Stimulated activated CD8-positive, alpha-beta memory T cell treated with anti-CD3 and anti-CD28 coated beads, Interleukin-7, amount 100 ng/mL, for 1 hour (primary cell): ENCODE measurements at places on chromosomes 2 and 18.

DNA sequence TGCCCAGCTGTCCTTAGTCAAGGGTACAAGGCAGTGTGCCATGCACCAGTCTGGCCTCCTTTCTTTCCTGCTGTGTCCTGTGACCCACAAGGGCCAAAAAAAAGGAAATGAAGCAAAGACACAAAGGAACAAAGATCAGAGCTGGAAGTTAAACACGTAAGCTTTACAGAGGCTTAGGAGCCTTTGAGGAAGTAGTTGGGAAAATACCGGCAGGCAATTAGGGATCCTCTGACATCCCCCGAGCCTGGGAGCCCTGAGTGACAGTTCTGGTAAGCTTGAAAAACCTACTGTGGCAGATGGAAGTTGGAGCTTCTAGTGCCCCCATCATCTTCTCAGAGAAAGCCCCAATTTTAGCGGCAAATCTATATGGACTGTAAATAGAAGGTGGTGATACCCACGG lies 78.5 kb downstream of the SPRED2 start:
- no peak for DNase-seq

DNA sequence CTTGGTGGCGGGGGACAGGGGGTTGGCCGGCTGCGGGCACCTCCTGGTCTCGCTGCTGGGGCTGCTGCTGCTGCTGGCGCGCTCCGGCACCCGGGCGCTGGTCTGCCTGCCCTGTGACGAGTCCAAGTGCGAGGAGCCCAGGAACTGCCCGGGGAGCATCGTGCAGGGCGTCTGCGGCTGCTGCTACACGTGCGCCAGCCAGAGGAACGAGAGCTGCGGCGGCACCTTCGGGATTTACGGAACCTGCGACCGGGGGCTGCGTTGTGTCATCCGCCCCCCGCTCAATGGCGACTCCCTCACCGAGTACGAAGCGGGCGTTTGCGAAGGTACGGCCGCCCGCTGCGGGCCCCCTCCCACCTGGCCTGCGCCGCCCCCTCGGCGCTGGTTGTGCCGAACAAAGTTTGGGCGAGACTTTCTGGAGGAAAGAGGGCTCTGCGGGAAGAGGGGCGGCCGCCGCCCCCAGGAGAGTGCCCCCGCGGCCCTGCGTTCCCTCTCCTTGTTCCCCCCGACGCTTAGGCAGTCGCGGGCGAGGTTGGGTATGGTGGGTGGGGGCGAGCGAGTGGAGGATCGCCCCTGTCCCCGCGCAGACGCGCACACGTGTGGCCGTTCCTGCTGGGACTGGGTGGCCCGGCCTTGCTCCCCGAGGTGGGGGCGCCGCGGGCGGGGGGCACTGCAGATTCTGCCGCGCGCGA lies 866 bp downstream of the CRIM1 start:
- DNase-seq = no peak

DNA sequence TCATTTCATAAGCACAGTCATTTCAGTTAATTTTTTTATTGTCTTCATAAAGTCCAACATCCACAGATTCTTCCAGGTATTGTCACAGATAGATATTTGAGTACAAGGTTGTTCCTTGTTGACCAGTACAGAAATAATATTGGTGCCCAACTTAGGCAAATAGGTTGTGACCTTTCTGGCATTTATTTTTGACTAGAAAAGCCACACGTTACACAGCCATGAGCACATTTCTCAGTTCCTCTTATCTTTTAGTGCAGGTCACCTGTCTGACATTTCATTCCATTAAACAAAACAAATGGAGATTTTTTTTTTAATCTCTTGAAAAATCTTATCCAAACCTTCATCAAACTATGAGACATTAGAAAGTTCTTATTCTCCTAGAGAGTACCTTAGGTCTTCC lies 428.8 kb downstream of the ZNF521 start:
- DNase-seq = no peak

GRCh38 chr2:210919128-210919527 lies 362.7 kb downstream of the CPS1 start:
- no peak for DNase-seq

DNA sequence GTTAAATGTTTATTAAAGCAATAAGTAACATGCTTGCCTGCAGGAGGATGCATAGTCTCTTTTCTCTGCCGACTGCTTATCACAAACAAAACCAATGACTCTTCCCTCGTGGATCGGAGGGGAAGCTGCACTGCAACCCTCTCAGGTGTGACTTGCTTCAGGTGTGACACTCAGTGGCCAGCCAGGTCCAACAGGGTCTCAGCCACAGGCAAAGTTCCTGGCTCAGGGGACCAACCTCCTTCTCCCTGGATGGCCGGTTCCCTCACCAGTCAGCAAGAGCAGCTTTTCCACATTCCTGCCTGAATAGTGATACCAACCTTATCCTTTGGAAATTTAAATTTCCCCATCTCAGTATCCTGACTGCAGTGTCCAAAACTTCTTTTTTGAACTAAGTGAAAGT lies 383.5 kb downstream of the CMPK2 start:
- no peak for DNase-seq

DNA sequence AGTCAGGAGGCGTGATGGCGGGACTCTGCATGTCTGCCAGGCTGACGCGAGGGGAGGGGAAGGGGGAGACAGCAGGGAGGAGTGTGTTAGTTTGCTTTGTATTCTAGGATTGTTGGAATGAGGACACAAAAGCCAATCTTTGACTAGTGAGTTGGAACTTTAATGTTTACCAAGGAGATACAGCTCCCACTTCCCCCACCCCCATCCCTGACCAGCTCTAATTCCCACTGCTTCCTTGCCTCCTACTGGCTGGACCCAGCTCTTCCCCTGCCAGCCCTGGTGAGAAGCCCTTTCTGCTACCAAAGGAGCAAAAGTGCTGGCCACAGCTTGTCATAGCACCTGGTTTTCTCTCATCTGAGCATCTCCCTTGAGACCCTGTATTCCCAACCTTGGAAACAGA lies 84.5 kb downstream of the CELF4 start:
- DNase-seq = no peak

DNA sequence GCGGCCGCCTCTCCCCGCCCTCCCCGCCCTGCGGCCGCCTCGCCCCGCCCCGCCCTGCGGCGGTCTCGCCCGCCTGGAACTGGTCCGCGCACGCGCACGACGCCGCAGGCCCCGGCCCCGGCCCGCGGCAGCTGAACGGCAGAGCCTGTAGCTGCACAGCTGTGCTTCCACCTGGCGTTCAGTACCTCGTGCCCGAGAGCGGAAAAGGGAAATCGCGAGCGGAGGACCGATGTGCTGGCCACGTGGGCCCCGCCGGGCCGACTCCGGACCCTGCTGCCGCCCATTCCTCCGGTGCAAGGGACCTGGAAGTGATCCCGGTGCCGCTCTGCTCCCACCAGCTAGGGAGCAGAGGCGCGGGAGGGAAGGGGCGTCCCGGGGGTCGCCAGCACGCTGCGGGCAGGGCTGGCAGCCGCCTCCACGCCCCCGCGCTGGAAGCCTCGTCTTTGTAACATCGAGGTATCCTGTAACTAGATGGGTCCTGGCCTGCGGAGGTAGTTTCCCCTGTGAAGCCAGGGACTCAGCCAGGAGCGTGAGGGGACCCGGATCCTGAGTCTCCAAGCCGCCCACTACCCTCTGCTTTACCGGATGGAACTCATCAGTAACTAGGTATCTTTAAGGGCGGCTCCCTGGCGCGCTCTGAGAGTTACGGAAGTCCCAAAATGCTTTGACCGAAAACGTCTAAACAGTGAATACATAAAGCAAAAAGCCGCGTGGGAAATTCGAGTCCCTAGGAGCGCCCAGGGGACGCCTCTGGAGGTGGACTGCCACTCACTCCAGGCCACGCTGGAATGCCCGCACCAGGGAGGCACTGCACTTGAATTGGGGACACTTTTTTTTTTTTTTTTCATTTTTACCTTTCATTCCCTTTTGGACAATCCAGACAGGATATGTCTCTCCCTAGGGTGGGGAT lies 704 bp upstream of the ODC1 start:
- peak; percentile 89 for DNase-seq

GRCh38 chr2:104768694-104769093 lies 85.2 kb upstream of the POU3F3 start:
- no peak for DNase-seq

- no peak for DNase-seq
Measured at GRCh38 chr18:29250259-29250658, 1073.3 kb upstream of the CDH2 start.

GRCh38 chr2:171956135-171956825 lies 34.0 kb downstream of the HAT1 start:
- DNase-seq = no peak

DNA sequence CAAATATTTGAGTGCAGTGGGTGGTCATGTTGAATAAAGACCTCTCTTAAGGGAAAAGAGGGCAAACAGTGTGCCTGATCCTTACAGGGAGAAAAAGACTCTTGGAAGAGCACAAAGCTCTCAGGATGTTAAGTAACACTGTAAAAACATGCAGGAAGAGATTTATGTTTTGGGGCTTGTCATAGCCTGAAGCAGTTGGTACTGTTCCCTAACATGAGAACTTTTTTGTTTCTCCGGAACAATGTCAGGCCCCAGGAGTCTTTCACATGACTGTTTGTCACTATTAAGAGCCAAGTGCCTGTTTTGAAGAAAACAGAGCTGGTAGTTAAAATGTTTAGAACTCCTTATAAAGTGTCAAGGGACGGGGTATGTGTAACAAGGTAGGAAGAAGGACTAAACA lies 83.7 kb upstream of the B3GNT2 start:
- no peak for DNase-seq

DNA sequence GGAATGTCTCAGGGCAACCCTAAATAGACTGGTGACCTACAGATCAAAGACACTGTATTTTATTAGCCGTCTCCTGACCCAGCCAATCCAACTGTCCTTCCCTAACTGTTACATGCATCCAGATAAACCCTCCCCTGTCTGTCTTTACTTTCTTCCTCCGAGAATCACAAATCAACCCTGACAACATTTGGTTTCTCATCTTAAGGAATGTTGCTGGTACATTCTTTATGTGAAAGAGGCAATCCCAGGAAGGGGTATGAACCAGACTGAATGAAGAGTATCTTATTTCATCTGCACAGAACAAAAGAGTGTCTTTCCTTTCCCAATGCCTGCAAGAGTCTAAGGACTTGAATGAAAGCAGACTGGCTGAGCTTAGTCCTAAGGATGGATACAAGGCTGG lies 113.9 kb upstream of the LTBP1 start:
- DNase-seq = no peak

GRCh38 chr2:69149631-69150215 lies 136.7 kb downstream of the ANTXR1 start:
- DNase-seq = no peak
